ENCODE measurements at places on chromosomes 6 and 20. TPM values are rescaled to one million over a fixed set of nuclear protein-coding genes. Genes with fewer than 3 reads are reported as not detected.

DNA sequence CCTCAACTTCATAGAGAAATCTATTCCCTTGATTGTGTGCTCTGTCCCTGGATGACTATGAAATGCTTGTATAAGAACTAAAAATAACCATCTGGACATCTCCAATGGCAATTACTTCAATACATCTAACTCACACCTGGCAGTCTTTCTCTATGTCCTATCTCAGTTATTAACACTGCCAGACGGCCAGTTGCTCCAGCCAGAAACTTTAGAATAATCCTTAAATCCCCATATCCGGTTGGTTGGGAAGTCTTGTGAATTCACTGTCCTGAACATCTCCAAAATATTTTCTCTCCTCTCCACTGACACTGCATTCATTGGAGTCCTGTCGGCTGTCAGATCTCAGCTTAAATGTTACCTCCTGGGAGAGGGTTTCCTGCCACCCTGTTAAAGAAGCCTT is 12.2 kb upstream of the LAMA2 start:
- no peaks in the 10 kb centered on the region for H3K36me3 ChIP-seq
- no peak overlapping the region for H3K4me3 ChIP-seq
- DNase-seq = no peak
- no peaks in the 10 kb centered on the region for H3K4me1 ChIP-seq

DNA sequence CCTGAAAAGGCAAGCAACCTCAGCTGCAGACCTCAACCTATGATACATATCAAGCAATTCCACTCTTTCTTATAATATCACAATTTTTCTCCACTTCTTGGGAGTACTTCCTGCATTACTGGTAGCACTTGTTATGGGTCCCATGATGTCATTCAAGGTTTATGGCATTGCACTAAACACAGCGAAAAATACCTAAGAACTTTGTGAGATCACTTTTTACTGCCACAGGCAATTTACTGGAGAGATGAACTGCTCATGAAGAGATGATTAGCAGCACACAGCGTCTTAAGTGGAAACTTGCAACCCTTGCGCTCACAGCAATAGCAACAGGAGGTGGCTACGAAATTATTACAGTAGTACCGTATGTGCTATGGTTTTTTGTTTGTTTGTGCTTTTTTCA is 19.3 kb upstream of the RIMS4 start:
- H3K36me3 ChIP-seq = no peaks in the 10 kb centered on the region
- no peak for DNase-seq

DNA sequence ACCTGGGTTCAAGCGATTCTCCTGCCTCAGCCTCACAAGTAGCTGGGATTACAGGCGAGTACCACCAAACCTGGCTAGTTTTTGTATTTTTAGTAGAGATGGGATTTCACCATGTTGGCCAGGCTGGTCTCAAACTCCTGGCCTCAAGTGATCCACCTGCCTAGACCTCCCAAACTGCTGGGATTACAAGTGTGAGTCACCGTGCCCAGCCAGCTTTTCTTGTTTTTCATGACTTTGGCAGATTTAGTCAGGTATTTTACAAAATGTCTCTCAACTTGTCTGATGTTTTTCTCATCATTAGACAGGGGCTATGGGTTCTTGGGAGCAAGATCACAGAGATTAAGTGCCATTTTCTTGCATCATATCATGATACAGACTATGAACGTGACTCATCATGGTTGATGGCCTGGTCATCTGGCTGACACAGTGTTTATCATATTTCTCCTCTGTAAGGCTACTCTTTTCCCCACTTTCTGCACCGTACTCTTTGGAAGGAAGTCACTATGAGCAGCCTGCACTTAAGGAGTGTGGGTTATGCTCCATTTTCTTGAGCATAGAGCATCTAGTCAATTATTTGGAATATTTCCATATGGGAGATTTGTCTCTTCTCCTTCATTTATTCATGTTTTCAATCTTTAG is 67.8 kb downstream of the RNF182 start:
- no peaks in the 10 kb centered on the region for H3K36me3 ChIP-seq
- no peak overlapping the region for H3K4me3 ChIP-seq
- no peak overlapping the region for H3K27ac ChIP-seq

The LAMA2 gene
- 154 TPM for total RNA-seq

The GJA10 gene
- total RNA-seq = not detected

DNA sequence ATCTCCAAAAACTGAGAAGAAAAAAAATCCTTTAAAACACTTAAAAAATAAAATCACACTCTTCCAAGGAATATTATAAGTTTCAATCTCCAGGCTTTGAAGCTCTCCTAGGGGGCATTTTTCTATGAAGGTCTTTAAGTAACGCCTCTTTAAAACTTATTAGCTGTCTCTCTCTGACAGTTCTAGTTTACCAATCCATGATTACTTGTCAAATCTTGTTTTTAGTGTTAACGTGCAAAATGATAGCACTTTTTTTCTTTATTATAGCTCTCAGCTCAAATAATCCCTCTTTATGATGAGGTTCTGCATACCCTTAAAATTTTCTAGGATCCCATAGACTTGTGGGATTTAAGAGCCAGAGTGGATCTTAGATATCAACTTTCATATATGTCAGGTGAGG is 369.0 kb downstream of the DOK5 start:
- no peak overlapping the region for H3K27ac ChIP-seq
- no peaks in the 10 kb centered on the region for H3K27me3 ChIP-seq
- H3K4me3 ChIP-seq = no peak overlapping the region
- H3K4me1 ChIP-seq = no peaks in the 10 kb centered on the region
- H3K36me3 ChIP-seq = no peaks in the 10 kb centered on the region

DNA sequence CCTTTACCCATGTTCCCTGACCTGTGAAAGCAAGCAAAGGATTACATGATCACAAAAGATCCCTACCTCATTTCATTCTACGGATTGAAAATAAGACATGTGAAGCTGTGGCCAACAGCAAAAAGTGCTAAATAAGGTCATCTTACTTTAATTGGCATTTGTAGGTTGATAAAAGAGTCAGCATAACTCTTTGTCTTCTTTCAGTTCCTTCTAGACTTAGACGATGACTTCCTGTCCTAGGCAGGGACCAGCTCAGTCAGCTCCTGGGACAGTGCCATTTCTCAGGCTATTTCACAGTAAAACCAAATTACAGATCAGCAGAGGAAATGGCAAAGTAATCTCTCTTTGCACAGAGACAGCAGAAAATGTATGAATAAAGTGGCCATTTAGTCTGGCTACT is 480.7 kb downstream of the RFPL4B start:
- H3K4me3 ChIP-seq = no peak overlapping the region
- H3K27me3 ChIP-seq = no peaks in the 10 kb centered on the region

GRCh38 chr6:10722570-10722819 is 375 bp upstream of the TMEM14C start:
- DNase-seq = no peak
- peak overlapping the region; percentile 80 for H3K27ac ChIP-seq
- H3K36me3 ChIP-seq = no peaks in the 10 kb centered on the region
- peaks cover 14% of the 10 kb centered on the region for H3K4me1 ChIP-seq
- H3K27me3 ChIP-seq = no peaks in the 10 kb centered on the region
- peak overlapping the region; percentile 78 for H3K4me3 ChIP-seq

GRCh38 chr6:168157272-168158212 is 78.5 kb upstream of the FRMD1 start:
- H3K36me3 ChIP-seq = no peaks in the 10 kb centered on the region
- peak overlapping the region; percentile 86 for H3K27ac ChIP-seq
- peak; percentile 82 for DNase-seq

- H3K27ac ChIP-seq = no peak overlapping the region
- H3K4me3 ChIP-seq = no peak overlapping the region
- DNase-seq = no peak
- H3K36me3 ChIP-seq = no peaks in the 10 kb centered on the region
- no peaks in the 10 kb centered on the region for H3K27me3 ChIP-seq
- H3K4me1 ChIP-seq = no peaks in the 10 kb centered on the region
These were observed 203.7 kb downstream of the SYNDIG1 start for GRCh38 chr20:24672886-24673677.

GRCh38 chr6:143074101-143074500 is 13.4 kb downstream of the AIG1 start:
- no peaks in the 10 kb centered on the region for H3K4me1 ChIP-seq
- DNase-seq = no peak
- no peaks in the 10 kb centered on the region for H3K27me3 ChIP-seq
- H3K36me3 ChIP-seq = no peaks in the 10 kb centered on the region

The MDFI gene
- total RNA-seq = 80.0 TPM

GRCh38 chr20:25296094-25297093 is 48.5 kb downstream of the PYGB start:
- H3K36me3 ChIP-seq = no peaks in the 10 kb centered on the region
- H3K27me3 ChIP-seq = no peaks in the 10 kb centered on the region
- H3K4me3 ChIP-seq = no peak overlapping the region
- no peak for DNase-seq

- H3K27me3 ChIP-seq = no peaks in the 10 kb centered on the region
- no peak overlapping the region for H3K4me3 ChIP-seq
- no peaks in the 10 kb centered on the region for H3K4me1 ChIP-seq
These were observed 326.4 kb upstream of the KHDRBS2 start for GRCh38 chr6:62612471-62612870.

The TSPO2 gene
- total RNA-seq = not detected

- H3K36me3 ChIP-seq = no peaks in the 10 kb centered on the region
- DNase-seq = peak; percentile 74
- H3K27me3 ChIP-seq = no peaks in the 10 kb centered on the region
- H3K4me1 ChIP-seq = peaks cover 10% of the 10 kb centered on the region
- peak overlapping the region; percentile 92 for H3K27ac ChIP-seq
These were observed 114.6 kb upstream of the RIPOR2 start for GRCh38 chr6:25050356-25050755.

The KCNB1 gene
- total RNA-seq = 3.7 TPM

DNA sequence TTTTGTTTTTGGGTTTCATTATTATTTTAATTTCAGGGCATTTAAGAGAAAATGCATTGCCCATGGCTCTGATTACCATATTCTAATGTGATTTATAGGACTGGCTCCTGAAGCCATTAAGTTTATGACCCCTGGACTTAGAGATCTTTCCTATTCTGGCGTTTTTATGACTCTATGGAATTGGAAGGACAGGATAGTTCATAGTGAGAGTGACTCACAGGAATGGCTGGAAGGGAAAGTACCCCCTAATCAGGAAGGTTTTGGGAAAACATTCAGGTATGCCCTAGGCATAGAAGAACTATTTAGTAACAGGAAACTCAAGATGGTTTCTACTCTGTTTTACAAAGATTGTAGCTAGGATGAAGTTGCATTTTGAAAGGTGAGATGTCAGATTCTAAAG is 108.6 kb upstream of the SLC2A12 start:
- H3K36me3 ChIP-seq = no peaks in the 10 kb centered on the region
- no peak overlapping the region for H3K4me3 ChIP-seq
- H3K4me1 ChIP-seq = no peaks in the 10 kb centered on the region
- no peak for DNase-seq
- no peaks in the 10 kb centered on the region for H3K27me3 ChIP-seq

GRCh38 chr20:32435449-32436107 is 77.4 kb downstream of the ASXL1 start:
- DNase-seq = no peak
- H3K27ac ChIP-seq = no peak overlapping the region
- H3K27me3 ChIP-seq = no peaks in the 10 kb centered on the region

- no peak for DNase-seq
- H3K4me3 ChIP-seq = no peak overlapping the region
- H3K27me3 ChIP-seq = no peaks in the 10 kb centered on the region
- H3K36me3 ChIP-seq = no peaks in the 10 kb centered on the region
- H3K4me1 ChIP-seq = peaks cover 7% of the 10 kb centered on the region
These were observed 247.0 kb downstream of the ATXN1 start for GRCh38 chr6:16514249-16514648.

GRCh38 chr6:108836061-108836460 is 12.2 kb upstream of the ARMC2 start:
- H3K4me3 ChIP-seq = no peak overlapping the region
- DNase-seq = no peak
- H3K27ac ChIP-seq = no peak overlapping the region
- no peaks in the 10 kb centered on the region for H3K27me3 ChIP-seq
- no peaks in the 10 kb centered on the region for H3K36me3 ChIP-seq

The LPA gene
- total RNA-seq = not detected

- H3K27me3 ChIP-seq = no peaks in the 10 kb centered on the region
- DNase-seq = peak; percentile 29
These were observed 1.6 kb downstream of the TPBG start for GRCh38 chr6:82365016-82365795.

The KHDC1L gene
- total RNA-seq = 0.83 TPM

The EDN1 gene
- 4.4 TPM for total RNA-seq

DNA sequence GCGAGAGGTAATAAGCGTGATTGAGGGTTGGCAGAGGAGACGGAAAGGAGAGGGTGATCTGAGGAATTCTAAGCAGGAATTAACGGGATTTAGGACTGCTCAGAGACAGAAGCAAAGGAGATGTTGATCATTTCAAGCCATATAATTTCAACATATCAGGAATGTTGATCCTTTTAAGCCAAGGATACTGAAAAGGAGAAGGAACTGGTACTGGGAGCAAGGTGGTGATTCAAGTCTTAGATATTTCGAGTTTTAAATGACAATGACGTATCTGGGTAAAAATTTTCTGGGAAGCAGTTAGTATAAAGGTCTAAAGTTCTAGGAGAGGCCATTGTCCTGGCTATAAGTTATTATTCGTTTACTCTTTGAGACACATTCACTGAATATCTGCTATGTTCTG is 91.3 kb upstream of the OGFRL1 start:
- no peak overlapping the region for H3K27ac ChIP-seq
- H3K4me3 ChIP-seq = no peak overlapping the region
- H3K36me3 ChIP-seq = no peaks in the 10 kb centered on the region
- H3K4me1 ChIP-seq = no peaks in the 10 kb centered on the region
- no peak for DNase-seq

DNA sequence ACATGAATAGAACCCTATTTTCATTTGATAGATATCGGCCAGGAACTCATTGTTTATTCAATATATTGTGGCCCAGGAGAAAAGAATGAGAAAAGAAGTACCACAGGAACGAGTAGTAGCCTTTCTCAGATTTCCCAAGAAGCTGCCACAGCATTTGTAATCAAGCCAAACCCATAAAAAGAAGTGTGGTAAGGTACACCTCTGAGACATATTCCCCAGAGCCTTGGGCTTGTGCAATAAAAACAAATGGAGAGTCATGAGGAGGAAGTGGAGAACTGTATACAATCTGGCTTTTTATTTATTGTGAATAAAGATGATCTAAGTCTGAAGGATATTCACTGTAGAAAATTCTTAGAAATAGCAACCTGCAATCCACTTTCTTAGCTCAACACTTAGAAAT is 36.7 kb downstream of the KIF6 start:
- H3K4me3 ChIP-seq = no peak overlapping the region
- H3K27ac ChIP-seq = no peak overlapping the region
- H3K36me3 ChIP-seq = no peaks in the 10 kb centered on the region
- no peak for DNase-seq
- no peaks in the 10 kb centered on the region for H3K4me1 ChIP-seq

- H3K4me3 ChIP-seq = no peak overlapping the region
- no peaks in the 10 kb centered on the region for H3K4me1 ChIP-seq
- no peak for DNase-seq
- H3K36me3 ChIP-seq = no peaks in the 10 kb centered on the region
- H3K27ac ChIP-seq = no peak overlapping the region
These were observed 207.0 kb downstream of the THBS2 start for GRCh38 chr6:169046483-169047192.

The OR2J3 gene
- not detected for total RNA-seq

The TFAP2D gene
- total RNA-seq = not detected

Measured in uterus (tissue), 4 donors.